ENCODE measurements at places on chromosomes 16 and 17.
A peak's percentile ranks its signal among the peaks of the same experiment; 100 is the strongest.

DNA sequence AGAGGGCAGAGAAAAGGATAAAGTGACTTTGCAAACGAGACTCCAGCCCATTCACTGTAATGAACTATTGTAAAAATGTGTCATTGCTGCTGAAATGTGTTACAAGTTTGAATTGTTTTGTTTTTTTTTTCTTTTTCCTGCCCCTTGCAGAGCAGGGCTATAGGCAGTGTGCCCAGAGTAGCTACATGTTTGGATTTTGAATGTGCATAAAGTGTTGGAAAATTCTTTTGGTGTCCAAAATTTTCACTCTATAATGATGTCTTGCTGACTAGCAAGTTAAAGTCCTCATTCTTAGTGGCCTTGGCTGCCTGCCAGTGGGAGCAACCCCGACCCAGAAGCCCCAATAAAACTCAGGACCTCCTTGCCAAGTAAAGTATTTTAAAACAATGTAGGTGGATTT is 66.5 kb downstream of the IGF2BP1 start:
- no peak for DNase-seq

GRCh38 chr16:5575646-5576245 is 478.2 kb upstream of the EEF2KMT start:
- DNase-seq, result no peak

DNA sequence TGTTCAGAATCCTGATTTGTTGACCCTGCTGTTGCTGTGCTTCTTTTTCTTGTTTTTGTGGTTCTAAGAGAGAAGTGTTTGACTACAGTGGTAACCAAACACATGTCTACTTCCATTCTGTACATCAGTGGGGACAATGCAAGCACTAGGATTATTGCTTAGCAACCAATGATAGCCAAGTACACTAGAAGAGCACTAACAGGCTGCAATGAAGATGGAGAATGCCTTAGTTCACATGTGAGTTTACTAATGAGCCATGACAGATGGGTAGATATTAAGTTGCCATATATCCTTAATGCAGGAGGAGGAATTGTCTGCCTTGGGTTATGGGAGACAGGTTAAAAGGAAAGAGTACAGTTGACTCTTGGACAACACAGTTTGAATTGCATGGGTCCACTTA is 8.3 kb downstream of the EFCAB5 start:
- no peak for DNase-seq

- no peak for DNase-seq
Measured at GRCh38 chr17:48470388-48471034, 40.5 kb upstream of the SKAP1 start.

DNA sequence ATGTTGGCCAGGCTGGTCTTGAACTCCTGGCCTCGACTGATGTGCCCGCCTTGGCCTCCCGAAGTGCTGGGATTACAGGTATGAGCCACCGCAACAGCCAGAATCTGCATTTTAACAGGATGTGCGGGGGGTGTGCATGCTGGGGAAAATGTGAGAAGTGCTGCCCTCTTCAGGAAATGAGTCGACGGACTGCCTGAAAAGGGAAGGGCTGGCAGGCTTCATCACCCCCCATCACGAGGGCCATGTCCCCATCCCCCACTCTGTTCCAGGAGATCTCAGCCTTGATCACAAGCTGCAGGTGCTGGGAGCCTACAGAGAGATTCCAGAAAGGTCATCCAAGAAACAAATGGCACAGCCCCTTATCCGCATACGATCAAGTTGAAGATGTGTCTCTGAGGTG is 195.3 kb upstream of the RPL38 start:
- peak; percentile 74 for DNase-seq

GRCh38 chr16:35794896-35795295 is 2335.5 kb downstream of the TP53TG3F start:
- DNase-seq, result no peak

DNA sequence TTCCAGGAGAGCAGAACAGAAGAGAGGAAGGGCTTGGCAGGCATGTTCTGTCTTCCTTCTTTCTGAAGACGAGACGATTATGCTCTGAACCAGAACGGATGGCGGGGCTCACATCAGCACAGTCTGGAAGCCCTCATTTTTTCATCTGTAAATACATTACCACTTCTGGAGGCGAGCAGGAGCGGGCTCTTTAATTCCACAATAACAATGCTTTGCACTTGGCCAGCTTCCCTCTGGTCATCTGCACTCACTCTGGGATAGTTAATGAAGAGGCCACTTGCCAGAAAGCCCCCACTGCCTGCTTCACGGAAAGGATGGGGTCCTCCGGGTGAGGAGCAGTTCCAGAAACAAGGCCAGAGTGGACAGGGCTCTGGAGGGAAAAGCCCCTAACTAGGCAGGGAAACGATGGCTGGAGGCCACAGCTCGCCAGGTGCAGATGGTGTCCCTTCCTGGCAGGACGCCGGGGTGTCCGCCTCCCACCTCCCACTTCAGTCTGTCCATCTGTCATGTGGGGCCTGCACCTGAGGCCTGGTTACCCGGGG is 13.1 kb upstream of the BCAR1 start:
- no peak for DNase-seq

DNA sequence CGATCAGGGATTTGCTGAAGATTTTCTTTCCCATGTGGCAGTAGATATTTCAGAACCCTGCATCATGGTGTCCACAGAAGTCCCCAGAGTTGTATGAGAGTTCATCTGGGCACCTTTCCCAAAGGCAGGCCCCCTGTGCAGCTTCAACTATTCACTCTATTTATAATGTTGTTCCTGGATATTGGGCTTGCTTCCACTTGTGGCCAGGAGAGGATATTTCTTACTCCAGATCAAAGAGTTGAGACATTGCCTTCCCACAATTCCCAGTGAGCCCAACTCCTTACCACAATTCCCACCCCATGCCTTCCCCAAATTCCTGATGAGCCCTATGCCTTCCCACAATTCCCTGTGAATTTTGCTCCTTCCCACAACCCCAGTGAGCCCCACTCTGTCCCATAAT is 206.9 kb downstream of the WWOX start:
- DNase-seq, result no peak
